ENCODE measurements at places on chromosomes 1 and 21. TPM values are rescaled to one million over a fixed set of nuclear protein-coding genes. Genes with fewer than 3 reads are reported as not detected.

The IFI16 gene
- 199 TPM for total RNA-seq

The POLR3GL gene
- total RNA-seq, result 14.5 TPM

The INPP5B gene
- 12.6 TPM for total RNA-seq

GRCh38 chr1:194485432-194485831 lies 1299.0 kb upstream of the B3GALT2 start:
- no peak for DNase-seq

- no peak for DNase-seq
These were observed 32.7 kb downstream of the TUT4 start for GRCh38 chr1:52520148-52520547.

- no peak for DNase-seq
These were observed 65.0 kb downstream of the LRRC40 start for GRCh38 chr1:70140343-70140742.

GRCh38 chr1:18871401-18872070 lies 12.1 kb upstream of the TAS1R2 start:
- DNase-seq, result no peak

DNA sequence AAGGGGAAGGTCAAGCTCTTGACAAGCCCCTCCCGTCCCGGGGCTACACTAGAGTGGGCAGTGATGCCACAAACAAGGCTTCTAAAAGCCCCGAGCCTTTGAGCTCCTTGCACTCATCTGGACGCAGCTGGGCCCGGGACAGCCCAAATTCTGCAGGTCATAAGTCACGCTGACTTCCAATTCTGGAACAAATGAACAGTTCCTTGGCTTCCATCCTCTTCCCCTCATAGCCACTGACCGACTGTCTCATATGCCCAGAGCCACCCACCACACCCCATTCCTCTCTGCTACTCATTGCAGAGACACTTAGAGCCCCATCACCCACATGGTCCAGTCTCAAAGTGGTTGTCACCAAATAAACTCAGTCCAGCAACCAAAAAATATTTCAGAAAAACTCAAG lies 32.8 kb upstream of the PRELP start:
- DNase-seq, result no peak

DNA sequence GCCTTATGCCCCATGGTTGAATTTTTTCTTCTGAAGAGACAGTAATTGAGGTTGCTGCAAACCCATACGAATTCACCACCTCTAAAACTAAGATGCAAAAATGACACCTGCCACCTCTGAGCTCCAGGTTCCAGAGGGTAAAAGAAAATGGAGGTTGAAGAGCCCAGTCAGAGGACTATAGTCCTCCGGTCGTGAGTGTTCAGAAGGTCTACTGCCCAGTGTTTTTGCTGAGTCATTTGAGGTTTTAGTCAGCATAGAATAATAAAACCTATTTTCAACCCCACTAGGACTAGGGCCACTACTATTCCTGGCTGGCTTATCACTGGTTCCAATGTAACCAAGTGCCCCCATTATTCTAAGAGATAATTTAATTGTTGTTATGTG lies 12.9 kb upstream of the SLAMF7 start:
- no peak for DNase-seq

DNA sequence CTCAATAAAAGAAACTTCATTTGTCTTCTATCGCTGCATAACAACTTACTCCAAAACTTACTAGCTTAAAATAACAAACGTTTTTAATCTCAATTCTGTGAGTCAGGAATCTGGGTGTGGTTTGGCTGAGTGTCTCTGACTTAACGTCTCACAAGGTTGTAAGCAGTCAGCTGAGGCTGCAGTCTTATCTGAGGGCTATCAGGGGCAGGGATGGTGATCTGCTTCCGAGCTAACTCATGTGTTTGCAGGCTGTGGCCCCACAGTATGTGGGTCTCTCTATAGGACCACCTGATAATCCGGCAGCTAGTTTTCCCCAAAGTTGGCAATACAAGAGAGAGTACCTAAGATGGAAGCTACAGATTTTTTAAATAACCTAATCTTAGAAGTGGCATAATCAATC lies 234.2 kb upstream of the FGGY start:
- no peak for DNase-seq

- DNase-seq, result peak; percentile 74
These were observed 36.4 kb upstream of the JAK1 start for GRCh38 chr1:65002508-65003315.

DNA sequence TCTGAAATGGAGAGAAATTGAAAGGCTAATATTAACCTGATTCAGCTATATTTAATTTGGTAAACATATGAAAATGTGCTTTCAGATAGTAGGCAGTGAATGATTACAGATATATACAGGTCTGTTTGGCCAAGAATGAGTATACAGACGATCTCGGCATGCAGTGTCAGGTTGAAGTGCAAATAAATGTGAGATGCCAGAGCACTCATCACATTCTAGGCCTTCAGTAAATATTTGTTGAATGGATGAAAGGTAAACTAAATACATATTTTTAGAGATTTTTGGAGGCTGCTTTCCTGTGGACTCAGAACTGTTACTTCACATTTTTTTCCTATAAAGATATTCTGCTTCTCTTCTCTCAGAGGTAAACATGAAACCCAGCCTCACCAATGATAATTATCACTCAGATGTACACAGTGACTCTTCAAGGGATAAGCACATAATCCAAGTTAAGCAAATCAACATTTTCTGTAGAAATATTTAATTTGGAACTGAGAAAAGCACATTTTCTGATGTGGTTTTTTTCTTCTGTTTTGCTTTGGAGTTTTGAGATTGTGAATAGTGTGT lies 702.9 kb downstream of the BRINP3 start:
- no peak for DNase-seq

DNA sequence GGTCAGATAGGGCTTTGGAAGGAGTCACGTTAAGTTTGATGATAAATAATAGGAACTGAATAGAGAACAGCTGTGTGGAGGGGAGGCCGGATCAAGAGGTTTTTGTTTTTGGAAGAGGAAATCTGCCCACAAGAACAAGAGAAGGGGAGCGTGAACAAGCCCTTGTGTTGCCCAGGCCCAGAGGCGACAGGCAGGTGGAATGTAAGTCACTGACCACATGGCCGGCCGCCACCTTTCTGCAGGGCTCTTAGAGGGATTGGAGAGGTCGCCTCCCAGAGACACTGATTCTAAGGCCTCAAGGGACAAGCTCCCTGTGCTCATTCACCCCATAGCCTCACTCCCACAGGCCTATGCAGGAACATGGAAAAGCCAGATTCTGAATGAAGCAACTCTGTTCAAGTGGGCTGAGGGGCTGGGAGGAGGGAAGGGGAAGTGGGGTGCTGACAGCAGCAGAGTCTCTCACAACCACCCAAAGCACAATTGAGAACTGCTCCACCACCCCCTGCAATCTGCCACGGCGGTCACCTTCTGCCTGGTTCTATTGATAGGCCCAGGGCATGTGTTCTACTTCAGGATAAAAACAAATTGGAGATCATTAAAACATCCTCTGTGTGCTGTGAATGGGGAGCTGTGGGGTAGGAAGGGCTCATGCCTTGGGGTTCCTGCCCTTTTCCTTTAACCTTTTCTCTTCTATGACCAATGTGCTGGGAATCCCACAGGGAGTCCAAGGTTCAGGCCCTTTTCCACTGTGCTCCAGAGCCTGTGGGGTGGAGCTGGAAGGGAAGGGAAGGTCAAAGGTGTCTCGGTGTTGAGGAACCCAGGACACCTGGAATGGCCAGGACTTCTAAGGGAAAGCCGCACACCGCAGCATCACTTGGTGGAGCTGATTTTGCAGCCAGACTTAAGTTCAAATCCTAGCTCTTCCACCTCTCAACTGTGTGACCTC lies 63.3 kb upstream of the PARP1 start:
- DNase-seq, result no peak

GRCh38 chr1:209506101-209506500 lies 77.4 kb upstream of the CAMK1G start:
- no peak for DNase-seq
